ENCODE measurements at places on chromosomes 2 and 18.

GRCh38 chr2:237693291-237693994, 66.1 kb downstream of the LRRFIP1 start:
- DNase-seq: peak; percentile 33

DNA sequence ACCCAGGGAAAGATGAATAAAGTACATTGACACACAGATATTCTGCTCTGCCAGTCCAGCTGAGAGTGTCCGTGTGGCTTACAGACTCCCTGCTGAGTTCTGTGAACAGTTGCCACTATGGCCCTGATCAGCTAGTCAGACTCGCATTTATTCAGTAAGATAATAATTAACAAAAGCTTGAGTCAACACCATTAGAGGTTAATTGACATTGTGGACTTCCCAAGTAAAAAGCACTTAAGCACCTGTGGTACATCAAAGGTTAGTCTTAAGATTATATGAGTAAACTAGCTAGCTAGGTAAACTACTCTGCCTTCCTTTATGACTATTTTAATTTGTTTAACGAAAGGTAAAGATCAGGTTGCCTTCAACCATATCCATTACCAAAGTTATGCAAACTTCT, 33.7 kb downstream of the ANKRD30B start:
- no peak for DNase-seq

DNA sequence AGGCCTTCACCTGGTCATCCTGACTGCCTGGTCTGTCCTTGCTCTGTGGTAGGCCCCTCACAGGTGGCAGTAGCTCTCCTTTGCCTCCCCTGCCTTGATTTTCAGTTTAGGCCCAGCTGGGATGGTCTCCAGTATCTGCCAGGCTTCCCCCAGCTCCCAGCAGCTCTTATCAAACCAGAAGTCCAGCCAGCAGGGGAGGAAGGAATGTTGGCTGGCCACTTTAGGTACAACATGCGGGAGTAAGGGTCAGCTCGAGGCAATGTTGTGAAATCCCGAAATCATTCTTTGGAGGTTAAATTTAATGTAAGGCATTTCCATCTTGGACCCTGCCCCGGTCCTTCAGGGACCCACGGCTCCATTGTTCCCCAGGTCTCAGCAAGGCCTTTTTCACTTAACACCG, 16.8 kb downstream of the ATP6V1C2 start:
- DNase-seq: no peak

GRCh38 chr18:42578792-42579191, 536.7 kb downstream of the RIT2 start:
- DNase-seq: no peak

DNA sequence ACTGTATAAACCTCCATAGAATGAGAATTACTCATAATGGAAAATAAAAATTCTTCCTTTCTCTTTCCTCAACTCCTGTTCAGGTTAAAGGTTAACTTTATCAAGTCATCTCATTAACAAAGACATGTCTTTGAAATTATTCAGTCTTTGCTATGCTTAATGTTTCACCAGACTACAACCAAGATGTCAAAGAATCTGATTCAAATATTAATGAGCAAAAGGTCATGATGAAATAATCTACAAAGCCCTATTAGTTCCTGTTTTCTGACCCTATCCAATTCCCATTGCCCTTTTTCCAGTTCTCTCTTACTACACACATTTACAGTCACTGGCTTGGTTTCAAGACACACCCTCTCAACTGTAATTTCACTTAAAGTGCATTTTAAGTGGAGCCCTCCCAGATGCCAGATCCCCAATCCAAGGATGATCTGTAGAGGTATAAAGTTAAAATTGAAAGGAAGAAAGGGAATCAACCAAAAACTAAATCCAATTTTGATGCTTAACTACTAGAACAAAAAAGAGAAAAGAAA, 246.9 kb upstream of the CYP26B1 start:
- no peak for DNase-seq

DNA sequence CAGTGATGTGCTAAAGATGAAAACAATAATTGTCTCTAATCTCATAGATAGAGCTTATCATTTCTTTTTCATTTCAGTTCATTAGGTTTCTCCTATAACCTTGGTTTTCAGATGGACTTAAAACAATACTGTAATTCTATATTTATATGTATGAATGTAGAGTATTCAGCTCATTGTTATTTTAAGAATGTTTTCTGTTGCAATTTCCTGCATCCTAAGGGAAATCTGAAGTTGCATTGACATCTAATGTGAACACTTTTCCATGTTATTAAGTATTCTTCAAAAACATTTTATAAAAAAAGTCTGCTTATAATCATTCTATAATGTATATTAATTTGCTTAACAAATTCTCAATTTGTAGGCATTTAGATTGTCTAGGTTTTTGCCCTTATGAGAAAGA, 288.9 kb downstream of the XIRP2 start:
- no peak for DNase-seq

DNA sequence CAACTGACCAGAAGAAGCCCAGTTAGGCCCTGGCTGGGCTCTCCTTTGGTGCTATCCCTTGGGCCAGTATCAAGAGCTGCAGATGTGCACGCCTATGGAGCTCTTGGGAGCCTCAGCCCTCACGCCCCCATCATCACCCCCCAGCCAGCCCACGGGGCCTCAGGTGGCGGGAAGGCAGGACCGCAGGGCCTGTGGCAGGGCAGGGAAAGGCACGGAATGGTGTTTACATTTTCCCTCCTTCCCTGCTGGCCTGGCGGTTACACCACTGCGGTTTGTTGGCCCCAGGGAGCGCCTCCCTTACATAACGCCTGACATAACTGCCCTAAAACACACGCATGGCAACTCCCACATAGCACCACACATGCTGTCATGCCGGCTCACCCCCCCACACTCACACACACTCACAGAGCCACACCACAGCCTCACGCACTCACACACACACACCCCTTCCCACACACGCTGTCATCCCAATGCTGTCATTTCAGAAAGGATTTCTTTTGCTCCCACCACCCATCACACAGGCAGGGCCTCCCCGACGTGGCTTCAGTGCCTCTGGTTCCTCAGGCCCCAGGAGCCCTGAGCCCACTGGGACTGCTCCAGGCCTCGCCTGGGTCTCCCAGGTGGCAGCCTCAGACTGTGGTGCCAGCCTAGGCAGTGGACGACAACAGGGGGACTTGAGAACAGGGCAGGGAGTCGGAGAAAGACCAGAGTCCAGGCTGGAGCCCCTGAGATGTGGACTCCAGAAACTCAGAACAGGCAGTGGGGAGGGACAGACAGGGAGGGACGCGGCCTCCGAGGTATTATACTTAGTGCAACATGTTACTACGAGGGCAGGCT, 15.7 kb downstream of the ZFP36L2 start:
- peak; percentile 87 for DNase-seq

DNA sequence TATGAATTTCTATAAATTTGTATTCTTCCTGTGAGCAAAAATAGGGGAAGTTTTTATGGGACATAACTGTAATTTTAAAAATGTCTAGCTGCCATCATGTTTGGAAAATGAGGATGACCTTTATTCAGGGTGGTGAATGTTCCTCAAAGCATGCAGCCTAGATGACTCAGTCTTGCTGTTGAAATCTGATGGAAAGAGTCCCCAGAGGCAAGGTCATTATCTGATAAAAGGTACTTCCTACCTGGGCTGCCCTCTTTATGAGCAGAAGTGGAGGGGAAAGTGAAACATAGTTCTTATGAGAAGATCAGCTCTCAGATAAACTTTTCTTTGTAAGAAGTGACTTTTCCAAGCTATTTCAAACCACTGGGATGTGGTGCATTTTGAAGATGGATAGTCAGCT, 1144.7 kb upstream of the PIK3C3 start:
- no peak for DNase-seq

DNA sequence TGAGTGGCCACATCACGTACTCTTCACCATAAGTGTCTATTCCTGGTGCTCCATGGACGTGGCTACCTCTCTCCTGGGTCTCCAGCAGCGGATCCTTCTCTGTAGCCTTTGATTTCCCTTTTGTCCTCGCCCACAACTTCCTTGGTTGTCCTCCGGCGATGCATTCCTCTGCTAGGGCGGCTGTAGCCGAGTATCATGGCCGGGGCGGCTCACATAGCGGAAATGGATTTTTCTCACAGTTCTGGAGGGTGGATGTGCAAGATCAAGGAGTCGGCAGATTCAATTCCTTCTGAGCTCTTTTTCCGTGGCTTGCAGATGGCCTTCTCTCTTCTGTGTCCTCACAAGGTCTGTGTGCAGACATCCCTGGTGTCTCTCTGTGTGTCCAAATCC, 35.7 kb downstream of the ACKR3 start:
- no peak for DNase-seq

- no peak for DNase-seq
Observed at GRCh38 chr2:164717000-164717803, 95.9 kb upstream of the GRB14 start.

GRCh38 chr2:158098178-158098577, 3.5 kb upstream of the UPP2 start:
- DNase-seq: no peak

GRCh38 chr2:23385748-23386338, 864 bp downstream of the KLHL29 start:
- peak; percentile 55 for DNase-seq

DNA sequence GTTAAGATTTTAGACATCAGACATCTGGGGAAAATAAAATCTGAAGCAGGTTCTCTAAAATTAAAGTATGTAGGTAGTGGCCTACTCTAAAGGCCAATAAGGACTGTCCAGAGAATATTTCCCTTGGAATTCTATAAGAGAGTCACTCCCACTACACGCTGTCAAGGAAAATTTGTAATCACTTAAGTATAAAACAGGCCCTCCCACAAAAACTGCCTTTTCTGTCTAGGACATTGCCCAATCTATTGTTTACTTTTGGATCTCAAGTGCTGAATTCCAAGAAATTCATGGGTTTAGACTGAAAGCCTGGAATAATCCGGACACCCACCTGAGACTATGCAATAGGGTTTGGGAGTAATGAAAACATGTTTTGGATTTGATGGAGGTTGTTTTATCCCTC, 1.7 kb upstream of the SRBD1 start:
- DNase-seq: no peak

DNA sequence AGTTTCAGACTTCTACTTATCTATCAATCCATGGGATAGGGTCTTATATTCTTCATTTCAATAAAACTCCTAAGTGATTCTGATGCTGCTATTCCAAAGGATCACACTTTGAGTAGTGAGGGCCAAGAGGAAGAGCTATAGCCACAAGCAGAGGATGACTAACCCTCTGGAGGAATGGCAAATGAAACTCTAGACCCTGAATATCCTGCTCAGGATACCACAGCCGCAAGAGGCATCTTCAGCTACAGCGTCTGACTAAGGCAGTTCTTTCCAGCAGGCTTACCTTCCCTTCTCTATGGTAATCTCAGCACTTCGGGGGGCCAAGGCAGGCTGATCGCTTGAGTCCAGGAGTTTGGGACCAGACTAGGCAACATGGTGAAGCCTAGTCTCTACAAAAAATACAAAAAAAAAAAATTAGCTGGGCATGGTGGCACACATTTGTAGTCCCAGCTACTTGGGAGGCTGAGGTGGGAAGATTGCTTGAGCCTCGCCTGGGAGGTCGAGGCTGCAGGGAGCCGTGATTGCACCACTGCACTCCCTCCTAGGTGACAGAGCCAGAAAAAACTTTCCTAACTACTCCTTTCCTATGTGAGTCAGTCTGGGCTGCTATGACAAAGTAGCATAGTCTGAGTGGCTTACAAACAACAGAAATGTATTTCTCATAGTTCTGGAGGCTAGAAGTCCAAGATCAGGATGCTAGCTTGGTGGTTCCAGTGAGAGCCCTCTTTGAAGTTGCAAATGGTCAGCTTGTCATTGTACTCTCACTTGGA, 371.9 kb downstream of the IRS1 start:
- peak; percentile 77 for DNase-seq

DNA sequence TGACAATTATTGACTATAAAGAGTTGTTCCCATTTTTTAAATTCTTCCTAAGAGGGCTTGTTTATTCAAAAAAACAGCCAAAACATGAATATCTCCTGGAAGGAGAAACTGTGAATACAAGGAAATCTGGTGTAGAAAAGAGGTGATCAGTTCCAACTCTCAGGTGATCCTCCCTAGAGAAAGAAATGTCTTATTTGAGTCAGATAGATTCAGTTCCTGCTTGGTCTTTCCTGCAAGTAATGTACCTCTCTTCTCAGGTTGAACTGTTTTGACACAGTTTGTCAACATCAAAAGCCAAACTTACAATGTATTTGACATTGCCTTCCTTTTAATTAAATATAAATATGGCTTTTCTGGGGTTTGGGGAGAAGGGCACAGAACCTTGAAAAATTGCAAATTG, 567.4 kb downstream of the ARHGAP15 start:
- no peak for DNase-seq

DNA sequence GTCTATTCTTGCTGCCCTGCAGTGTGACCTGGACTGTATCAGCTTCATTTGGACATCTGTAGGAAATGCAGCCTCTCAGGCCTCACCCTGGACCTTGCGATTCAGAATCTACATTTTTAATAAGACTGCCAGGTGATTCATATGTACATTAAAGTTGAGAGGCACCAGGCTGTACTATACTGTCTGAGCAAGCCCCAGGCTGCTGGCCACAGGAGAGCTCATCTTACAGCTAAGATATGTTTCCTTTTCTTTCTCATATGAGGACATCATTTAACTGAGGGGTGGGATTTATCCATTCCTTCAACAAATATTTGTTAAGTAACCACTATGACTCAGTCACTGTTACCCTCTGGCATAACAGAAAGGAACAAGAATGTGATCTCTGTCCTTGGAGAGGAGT, 78.2 kb upstream of the GCFC2 start:
- DNase-seq: no peak

DNA sequence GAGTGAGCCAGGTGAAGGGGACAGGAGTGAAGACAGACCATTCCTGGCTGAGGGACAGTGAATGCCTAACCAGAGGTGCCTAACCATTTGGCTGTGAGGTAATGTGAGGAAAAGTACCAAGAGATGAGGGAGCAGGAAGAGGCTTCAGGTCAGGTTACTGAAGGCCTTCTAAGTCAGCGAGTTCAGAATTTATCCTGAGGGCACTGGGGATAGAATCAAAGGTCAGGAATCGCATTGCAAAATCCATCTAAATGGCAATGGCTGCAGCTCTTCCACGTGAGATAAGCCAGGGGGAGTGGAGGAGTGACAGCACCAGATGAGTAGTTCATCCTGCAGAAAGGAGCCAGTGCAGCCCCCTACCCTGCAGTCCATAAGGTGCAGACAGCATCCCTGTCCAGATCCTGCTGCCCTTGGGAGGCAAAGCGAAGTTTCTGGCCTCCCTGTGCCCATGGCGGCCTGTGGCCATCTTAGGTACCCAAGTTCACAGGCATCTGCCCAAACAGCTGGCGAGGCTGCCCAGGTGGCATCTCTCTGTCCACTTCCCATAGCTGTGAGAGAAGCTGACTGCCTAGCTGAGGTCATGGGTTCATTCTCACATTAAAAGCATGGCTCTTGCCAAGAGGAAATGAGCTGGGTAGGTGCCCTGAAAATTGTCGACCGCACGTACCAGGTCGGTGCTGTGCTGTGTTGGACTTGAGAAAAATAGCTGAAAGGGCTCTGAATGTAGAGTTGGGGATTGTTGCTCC, 49.5 kb downstream of the CYP27C1 start:
- DNase-seq: no peak

GRCh38 chr18:59715966-59716369, 18.7 kb upstream of the CCBE1 start:
- peak; percentile 77 for DNase-seq

Measured in AG08395 (cell line).